M059J (cell line): ENCODE measurements at places on chromosomes 2 and 18.

- DNase-seq = peak; percentile 10
These were observed 15.7 kb downstream of the GPR35 start for GRCh38 chr2:240640939-240641338.

DNA sequence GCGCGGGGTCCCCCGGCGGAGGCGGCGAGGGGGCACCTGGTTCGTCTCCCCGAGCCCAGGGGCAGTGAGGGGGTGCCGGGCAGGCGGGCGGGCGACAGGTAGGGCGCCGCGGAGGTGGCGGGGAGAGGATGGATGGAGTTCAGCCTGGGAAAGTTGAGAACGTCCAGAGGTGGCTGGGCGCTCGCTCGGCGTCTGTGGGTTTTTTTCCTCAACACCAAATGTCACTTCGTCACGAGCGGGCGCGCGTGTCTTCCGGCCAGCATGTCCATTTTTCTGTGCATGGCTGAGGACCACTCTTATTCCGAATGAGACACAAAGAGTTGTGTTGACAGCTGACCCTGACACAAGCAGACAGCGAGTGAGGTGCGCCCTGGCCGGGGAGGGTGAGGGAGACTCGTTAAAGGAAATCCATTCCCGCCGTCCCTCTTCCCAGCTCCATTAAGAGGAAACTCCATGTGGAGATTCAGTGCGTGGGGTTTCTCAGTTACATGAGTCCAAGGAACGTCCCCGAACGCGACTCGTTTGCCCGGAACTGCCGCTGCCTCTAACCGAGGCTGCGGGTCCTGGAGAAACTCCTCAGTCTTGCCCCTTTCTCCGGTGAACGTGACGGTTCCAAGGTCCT, 859 bp downstream of the GREB1L start:
- DNase-seq = peak; percentile 53

- DNase-seq = no peak
These were observed 117.3 kb downstream of the TTC32 start for GRCh38 chr2:19784456-19784855.

DNA sequence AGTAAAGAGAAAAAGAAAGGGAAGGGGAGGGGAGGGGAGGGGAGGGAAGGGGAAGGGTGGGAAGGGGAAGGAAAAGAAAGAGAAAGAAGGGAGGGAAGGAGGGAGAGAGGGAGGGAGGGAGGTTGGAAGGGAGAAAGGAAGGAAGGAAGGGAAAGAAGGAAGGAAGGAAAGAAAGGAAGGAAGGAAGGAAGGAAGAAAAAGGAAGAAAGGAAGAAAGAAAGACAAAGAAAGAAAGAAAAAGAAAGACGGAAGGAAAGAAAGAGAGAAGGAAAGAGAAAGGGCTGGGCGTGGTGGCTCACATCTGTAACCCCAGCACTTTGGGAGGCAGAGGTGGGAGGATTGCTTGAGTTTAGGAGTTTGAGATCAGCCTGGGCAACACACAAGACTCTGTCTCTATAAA, 24.6 kb upstream of the CCNYL1 start:
- no peak for DNase-seq

DNA sequence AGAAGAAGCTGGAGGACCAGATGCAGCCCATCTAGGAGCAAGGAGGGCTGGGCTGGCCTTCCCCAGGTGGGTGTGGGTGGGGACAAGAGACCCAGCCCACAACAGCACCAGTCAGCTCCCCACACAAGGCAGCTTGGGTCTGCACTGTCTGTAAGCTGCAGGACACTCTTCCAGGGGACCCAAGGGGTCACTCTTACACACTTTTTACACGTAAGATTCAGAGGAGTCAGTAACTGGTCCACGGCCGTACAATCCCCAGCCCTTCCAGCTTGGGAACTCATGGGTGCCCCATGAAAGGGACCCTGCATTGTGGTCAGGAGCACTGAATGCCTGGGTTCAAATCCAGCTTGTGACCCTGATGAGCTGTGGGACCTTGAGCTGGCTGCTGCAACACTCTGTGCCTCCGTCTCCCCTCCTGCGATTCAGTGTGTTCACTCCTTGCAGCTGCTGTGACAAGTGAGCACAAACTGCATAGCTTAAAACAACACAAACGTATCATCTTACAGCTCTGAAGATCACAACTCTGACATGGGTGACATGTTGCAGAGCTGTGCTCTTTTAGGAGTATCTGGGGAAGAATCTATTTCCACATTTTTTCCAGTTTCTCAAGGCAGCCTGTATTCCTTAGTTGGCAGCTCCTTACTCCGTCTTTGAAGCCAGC, 11.1 kb upstream of the SLC66A3 start:
- DNase-seq = no peak

GRCh38 chr2:128457006-128457604, 138.4 kb upstream of the HS6ST1 start:
- no peak for DNase-seq

- no peak for DNase-seq
These were observed 84.3 kb downstream of the ASB1 start for GRCh38 chr2:238510911-238511613.

DNA sequence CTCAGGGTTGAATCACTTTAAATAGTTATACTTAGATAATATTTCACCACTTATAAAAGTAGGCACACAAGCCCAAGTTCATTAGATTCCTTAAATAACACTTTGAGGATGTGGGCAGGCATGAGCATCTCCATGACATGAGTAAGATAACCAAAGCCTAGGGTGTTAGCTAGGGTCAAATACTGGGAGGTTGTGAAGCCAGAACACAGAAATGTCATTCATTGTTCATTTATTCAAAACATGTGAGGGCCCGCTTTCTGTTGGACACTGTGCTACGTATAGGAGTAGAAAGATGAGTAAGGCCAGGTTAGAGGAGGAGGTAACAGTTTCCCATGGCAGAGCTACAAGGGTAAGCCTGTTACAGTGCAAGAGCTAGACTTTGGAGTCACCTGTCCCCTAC, 93.5 kb upstream of the NEDD4L start:
- DNase-seq = peak; percentile 50

GRCh38 chr18:3688690-3689089, 238.7 kb downstream of the TGIF1 start:
- peak; percentile 89 for DNase-seq

DNA sequence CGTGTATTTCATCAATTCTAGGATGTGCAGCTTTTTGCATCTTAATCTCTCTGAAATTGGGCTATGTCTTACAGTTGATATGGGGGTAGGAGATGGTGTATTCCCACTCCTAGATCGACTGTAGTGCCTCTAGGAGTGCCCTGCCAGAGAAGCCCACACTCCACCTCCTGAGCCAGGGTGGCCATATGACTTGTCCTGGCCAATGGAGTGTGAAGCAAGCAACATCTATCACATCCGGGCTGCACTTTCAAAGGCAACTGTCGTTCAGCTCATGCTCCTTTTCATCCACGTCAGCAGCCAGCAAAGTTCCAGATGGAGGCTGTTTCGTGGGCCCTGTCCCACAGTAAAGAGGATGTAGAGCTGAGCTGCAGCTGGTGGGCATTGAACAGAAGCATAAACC, 149.4 kb upstream of the SLC1A4 start:
- DNase-seq = no peak

GRCh38 chr2:118048401-118048800, 34.5 kb upstream of the CCDC93 start:
- peak; percentile 15 for DNase-seq

GRCh38 chr2:141499123-141499522, 631.7 kb downstream of the LRP1B start:
- DNase-seq = no peak

- DNase-seq = no peak
These were observed 61.2 kb downstream of the SGPP2 start for GRCh38 chr2:222485367-222486211.

GRCh38 chr2:8204711-8205110, 477.1 kb upstream of the ID2 start:
- no peak for DNase-seq

DNA sequence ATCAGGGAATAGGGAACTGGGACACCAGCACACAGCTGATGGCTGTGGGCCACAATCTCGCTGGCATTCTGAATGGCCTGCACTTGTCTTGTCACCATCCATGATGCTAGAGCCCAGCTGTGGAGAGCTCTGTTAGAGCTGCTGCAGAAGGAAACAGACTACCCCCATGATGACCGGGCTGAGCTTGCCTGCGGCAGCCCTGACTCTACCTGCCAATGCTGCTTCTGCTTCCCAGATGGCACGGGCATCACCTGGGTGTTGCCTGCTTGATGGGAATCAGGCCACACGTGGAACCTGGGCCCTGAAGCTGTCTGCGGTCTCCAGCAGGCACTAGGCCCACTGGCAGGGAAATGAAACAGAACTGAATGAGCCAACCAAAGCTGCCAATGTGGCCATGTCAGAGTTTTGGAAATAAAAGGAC, 11.2 kb upstream of the DAW1 start:
- DNase-seq = no peak

DNA sequence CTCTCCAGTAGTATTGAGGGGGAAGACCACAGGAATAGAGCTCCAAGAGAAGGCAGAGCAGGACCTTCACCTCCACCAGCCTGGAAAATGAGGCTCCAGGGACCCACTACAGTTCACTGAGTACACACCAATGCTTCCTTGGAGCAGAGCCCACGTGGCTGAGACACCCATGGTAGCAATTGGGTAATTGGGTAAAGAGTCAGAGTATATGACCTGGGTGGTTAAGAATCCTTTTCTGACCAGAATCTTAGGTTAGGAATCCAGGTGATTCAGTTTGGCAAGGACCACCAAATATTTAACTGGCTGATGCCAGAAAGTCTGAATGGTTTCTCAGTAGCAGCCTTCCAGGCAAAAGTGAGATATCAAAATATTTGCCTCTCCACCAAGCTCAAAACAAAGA, 107.7 kb downstream of the MDH1 start:
- DNase-seq = peak; percentile 24

DNA sequence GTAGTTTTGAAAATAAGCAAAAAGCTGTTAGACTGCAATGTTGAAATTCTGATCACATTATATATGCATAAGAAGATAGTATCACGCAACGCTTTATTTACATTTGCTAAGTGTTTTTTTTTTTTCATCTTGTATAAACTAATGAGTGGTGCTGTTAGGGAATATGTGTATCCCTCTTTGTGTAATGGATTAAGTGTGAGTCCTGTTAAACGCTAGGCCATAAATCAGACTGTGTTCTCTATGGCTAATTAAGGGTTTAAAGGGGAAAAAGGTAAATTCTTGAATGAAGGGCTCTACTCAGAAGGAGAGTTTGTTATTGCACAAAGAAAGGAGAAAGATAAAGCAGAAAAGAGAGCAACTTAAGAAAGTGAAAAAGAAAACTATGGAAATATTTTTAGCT, 4.8 kb upstream of the ASXL3 start:
- no peak for DNase-seq

GRCh38 chr2:1892529-1893250, 148.4 kb upstream of the PXDN start:
- no peak for DNase-seq

DNA sequence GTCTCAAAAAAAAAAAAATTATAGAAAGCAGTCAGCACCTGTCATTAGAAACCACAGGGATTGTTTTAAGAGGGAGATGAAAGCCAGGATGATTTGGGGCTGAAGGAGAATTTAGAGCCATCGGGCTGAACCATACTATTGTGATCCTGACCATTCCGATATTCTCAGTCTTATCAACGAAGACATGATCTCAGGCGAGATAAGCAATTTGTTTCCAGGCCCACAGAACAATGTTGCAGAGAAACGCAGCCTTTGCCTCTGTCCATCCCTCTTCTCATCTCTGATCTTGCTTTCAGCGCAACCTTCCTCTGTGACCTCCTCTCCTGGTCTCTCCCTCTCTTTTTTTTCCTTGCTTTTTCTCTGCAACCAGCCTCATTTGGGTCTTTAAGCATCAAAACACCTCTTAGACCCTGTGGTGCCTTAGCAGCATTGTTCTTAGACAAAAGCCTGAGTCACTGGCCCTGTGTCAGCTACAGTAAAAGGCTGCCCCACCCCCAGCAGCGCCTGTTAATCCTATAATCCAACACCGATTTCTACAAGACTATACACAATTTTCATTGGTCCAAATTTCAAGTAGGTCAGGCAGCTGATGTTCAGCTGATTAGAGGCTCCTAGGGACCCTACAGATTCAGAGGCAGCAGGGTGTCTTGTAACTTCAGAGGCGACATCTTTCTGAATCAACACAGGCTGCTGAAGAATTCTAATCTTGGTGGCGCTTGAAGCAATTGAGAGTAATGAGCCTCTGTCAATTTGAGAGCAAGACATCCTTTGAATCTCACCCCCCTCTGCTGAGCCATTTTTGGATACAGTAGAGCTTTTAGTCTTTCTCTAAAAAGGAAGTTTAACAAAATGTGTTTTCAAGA, 206.0 kb downstream of the NCK2 start:
- DNase-seq = peak; percentile 8

GRCh38 chr2:170157025-170157684, 20.8 kb upstream of the MYO3B start:
- peak; percentile 54 for DNase-seq

DNA sequence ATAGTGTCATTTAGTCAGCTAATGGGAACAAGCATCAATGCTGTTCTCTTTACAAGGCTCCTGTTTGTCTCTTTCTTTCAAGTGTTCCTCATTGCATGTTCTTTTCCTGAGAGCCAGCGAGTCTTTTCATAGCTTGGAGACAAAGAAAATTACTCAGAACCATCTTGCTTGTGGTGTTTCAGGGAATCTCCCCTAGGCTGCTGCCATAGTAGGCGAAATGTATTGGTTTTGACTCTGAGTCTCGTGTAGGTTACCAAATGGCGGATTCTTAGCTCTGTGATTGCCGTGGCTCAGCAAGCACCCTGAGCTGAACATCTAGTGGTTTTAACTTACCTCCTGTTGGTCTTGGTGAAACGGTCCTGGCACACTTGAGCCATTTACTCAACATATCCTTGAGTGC, 68.7 kb downstream of the RHBDD1 start:
- DNase-seq = no peak

DNA sequence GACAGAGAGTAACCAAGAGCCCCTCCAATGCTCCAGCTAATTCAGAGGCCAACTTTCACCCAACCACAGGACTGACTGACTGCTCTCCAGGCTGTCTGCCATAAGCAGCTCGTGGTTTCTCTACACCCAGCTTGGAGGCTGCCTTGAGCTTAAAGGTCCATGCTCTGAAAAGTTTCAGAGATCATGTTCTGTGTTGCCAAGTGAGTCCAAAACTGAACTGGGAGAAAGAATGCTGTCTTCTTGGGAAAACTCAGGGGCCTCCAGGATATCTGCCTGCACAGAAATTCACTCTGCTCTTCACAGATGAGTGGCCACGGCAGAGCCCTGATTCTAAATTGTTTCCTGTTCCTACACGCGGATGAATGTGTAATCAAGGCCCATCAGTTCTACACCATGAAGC, 51.1 kb downstream of the LPIN2 start:
- peak; percentile 49 for DNase-seq

DNA sequence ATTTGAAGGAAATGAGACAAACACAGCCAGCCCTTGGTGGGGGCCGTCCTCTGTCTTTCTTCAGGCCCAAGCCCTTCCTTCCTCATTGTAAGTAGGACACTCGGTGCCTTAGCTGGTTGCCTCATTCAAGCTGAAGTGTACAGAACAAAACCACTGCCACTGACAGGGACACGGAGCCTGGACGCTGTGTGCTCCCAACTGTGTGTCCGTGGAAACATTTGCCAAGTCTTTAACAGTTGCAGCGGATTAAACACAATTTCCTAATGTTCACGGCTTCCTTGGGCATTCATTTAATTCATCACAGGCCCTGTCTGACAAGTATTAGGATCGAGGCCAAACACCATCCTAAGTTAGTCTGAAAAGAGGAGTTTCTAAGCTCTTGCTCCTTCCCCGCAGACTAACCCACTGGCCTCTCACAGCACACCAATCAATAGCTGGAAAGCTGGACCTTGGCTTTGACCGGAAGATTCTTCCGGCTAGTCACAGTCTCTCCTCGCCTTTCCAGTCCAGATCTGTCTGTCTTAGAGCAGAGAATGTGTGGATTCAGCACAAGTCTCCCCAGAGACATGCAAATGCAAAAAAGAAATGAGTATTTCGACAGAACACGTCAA, 68.7 kb upstream of the ACSL3 start:
- no peak for DNase-seq

- peak; percentile 7 for DNase-seq
These were observed 27.8 kb upstream of the MBOAT2 start for GRCh38 chr2:9031246-9031645.
